Activated CD4-positive, alpha-beta T cell treated with anti-CD3 and anti-CD28 coated beads, Interleukin-2, amount 10 ng/mL, durations not matched to agents 24 days and 14 days (primary cell): ENCODE measurements at places on chromosomes 3 and 15. TPM values are rescaled to one million over a fixed set of nuclear protein-coding genes. Genes with fewer than 3 reads are reported as not detected.

DNA sequence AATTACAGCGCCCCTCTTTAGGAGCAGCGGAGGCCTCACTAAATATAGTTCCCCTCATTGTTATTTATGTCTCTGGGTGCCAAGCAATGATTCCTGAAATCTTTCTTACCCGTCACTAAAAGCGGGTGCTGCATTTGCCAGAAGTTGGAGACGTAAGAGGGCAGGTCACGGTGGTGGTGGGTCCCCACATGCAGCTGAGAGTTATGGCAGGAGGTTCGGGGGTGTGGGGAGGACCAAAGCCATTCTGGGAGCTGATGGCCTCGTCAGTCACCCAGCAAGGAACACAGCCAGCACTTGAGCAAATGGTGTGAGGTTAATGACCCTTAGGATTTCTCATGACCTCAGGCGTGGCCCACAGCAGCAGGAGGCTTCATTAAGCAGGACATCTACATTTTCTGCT lies 129.2 kb downstream of the RAB11A start:
- DNase-seq: no peak

GRCh38 chr3:47404955-47405790 lies 24.4 kb downstream of the PTPN23 start:
- DNase-seq: no peak

BTBD1 gene
- total RNA-seq: 61.7 and 62.7 TPM in 2 replicates

COL6A6 gene
- total RNA-seq: not detected in 2 replicates

- DNase-seq: no peak
These were observed 156.2 kb upstream of the LMCD1 start for GRCh38 chr3:8345398-8345797.

- no peak for DNase-seq
These were observed 123.3 kb upstream of the PLXNA1 start for GRCh38 chr3:126859415-126860246.

AADACL2 gene
- total RNA-seq: not detected in 2 replicates
